Activated naive CD8-positive, alpha-beta T cell treated with anti-CD3 and anti-CD28 coated beads, Interleukin-2, amount 50 U/mL, for 16 hours (primary cell): ENCODE measurements at places on chromosomes 11 and 22.

- no peak for DNase-seq
These were observed 84.6 kb upstream of the GUCY1A2 start for GRCh38 chr11:107102692-107103477.

- no peak for DNase-seq
These were observed 4.3 kb upstream of the TSKU start for GRCh38 chr11:76778874-76779273.

DNA sequence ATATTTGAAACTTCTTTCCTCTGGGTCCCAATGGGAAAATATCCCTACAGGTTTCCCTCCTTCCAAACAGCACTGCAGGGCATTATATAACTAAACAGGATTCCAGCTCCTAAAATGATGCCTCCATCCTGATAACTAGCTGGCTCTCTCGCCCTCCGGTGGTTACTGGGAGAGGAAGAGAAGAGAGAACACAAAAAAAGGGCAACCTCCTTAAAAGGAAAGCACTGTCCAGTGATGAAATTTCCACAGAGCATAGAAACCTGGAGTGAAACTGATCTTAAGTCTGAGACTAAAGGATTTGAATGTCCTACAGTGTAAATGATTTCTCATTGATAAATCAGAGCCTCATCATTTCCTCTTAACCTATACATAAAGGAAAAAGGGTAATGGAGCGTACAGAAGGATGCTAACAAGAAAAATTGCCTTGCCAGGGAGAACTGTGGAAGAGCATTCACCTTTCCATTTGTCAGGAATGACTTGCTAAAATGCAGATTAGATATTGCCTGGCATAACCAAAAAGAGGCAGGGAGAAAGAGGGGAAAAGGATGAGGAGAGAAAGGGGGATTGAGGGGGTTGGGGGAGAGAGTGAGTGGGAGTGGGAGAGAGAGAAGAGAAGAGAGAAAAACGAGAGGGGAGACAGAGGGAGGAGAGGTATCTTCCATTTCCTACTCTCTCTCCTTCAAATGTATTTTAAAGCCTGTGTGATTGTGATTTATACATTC, 121.3 kb downstream of the APOL5 start:
- no peak for DNase-seq

DNA sequence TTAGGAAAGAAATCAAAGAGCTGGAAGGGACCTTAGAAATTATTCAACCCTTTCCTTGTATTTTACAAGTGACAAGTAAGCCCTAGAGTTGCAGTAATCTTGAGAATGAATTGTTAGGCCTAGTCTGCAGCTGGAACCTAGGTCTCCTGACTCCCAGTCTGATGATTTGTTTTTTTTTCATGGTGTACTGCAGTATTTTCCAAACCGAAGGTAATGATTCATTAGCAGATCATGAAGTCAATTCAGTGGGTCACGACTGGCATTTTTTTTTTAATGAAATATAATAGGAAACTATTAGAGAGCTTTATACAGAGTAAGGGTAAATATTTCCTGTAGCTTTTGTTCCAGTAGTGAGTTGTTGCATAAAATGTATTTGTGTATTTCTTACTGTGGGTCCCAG, 42.8 kb downstream of the EXT2 start:
- no peak for DNase-seq

- no peak for DNase-seq
These were observed 32.6 kb downstream of the PRDM11 start for GRCh38 chr11:45178890-45179671.

- no peak for DNase-seq
These were observed 11.8 kb upstream of the SSTR3 start for GRCh38 chr22:37223965-37224551.

DNA sequence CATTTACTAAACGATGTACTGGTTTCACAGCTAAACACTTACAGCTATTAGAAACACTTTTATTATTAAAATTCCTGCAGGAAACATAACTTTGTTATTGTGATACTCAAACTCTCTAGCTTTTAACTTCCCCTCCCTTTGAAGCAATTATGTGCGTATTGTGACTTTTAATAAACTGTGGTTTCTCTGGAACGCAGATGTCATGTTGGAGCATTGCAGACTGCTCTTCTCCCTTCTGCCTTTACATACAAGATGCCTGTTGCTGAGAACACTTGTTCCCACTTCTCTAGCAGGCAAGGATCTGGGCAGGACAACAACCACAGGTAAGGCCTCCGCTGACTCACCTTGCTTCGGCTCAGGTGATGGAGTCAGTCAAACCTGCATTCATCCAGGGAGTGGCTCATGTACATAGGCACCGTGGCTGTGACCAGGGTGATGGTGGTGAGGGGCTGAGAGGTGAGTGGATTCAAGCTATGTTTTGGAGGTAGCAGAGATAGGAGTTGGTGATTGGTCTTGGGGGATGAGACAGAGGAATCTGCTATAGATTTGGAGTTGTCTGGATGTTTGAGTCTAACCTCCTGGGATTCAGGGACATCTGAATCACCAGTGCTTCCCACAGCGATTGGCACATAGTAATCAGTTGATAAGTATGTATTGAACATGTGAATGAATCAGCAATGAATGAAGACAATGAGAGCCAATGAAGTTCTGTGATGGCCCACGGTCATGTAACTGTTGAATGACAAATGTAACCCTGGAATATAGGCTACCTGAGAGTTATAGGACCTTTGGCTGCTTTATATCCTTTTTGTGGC, 106.0 kb downstream of the ADAMTS15 start:
- DNase-seq: no peak

GRCh38 chr11:19027829-19028595, 32.5 kb downstream of the MRGPRX2 start:
- no peak for DNase-seq

DNA sequence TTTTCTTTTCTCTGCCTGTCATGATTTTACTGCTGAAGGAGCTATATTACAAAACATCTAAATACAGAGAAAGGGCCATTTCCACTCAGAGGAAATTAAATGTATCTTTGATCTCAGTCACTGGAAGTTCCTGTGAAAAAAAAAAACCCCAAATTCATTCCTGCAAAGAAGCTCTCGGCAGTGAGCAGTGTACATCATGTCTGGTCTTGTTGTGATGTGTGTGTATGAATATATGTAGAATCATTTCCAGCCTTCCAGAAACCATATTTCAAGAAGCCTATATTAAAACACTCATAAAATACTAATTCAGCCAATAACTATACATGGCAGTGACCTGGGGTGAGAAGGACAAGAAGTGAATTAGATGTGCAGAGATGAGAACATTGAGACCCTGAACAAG, 393.2 kb upstream of the TENM4 start:
- no peak for DNase-seq

DNA sequence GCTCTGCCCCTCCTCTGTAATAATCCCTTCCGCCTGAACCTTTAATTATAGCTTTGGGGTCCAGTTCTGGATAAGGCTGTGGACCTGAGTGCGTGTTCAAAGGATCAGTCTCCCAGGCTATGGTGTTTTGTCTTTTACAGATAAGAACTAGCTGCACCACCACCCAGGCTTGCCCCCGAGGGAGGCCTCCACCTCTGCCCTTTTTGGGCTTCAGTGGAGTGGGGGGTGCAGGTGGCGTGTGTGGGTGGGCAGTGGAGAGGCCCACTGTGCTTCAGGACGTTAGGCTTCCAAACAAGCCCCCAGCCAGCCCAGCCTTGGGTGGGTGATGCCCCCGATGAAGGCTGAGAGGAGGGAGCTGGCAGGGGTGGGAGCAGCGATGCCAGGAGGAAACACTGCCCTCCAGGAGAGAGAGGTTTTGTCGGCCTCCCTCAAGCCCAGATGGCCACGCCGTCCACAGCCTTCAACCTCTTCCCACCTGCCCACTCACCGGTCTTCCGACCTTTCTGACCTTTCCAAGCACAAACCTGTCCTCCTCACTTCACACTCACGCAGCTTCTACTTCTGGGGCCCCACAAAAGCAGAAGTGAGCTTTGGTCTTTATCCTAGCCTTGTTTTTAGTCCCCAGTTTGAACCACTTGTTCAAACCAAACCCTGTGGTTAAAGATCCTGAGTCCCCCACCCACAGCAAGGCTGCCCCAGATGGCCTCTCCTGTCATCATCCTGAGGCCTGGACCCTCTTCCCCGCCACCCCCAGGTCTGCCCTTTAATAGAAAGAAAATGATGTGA, 20.4 kb downstream of the PSMD13 start:
- DNase-seq: no peak

DNA sequence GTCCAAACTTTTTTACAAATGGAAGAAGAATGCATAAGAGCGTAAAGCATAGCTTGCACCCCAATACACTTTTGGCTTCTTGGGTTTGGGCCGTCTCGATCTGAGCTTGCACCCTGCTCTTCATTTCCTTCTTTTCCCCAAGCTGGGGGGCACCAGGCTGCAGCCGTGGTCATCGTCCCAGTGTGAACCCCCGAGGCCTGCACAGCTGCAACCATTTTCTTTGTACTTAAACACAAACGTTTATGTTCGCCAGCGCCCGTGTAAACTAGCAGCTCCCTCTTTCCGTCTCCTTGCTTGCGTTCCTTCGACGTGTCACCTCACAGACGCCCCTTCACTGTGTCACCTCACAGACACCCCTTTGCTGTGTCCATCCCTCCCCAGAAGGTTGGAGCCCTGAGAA, 10.1 kb downstream of the KRTAP5-5 start:
- DNase-seq: no peak

DNA sequence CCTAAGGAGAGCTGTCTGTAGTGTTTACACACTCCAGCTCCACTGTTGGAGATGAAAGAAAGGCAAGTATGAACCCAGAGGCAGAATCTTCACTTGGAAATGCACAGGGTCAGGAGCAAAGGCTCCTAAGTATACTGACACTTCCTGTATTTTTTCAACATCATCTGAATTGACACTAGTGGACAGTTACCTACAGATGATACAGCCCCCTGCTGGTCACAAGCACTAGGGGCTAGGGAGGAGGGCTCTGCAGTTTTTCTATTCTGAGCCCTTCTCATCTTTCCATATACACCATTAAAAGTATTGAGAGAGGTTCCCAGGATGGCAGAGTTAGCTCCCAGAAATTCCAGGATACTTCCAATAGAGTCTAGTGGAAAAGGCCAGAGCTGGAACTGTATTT, 290.3 kb upstream of the API5 start:
- DNase-seq: no peak

- no peak for DNase-seq
These were observed 33.8 kb downstream of the SYT13 start for GRCh38 chr11:45252134-45252856.

GRCh38 chr11:22634897-22635629, 9.4 kb upstream of the FANCF start:
- no peak for DNase-seq

DNA sequence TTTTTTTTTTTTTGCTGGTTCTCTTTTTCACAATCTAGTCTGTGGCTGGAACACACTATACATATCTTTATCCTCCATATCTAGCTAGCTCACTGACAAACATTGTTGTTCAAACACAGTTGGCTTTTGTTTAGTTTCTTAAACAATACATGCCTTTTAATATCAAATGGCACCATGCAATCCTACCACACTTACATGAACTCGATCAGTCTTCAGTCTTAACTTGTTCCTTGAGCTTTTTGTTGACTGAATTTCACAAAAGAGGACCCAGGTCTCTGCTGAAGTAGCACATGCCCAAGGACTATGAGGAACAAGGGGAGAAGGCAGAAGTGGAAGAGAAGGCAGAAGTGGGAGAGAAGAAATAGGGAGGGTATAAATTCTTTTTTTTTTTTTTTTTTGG, 25.5 kb downstream of the TMEM123 start:
- no peak for DNase-seq

- no peak for DNase-seq
These were observed 214.4 kb downstream of the ETS1 start for GRCh38 chr11:128372977-128373376.

- DNase-seq: no peak
These were observed 857.2 kb upstream of the TENM4 start for GRCh38 chr11:80297858-80298632.

- no peak for DNase-seq
These were observed 57.3 kb downstream of the CD82 start for GRCh38 chr11:44622721-44623258.

GRCh38 chr22:19903031-19903430, 38.5 kb upstream of the COMT start:
- DNase-seq: no peak
